ENCODE measurements at places on chromosomes 12 and 14.
A peak's percentile ranks its signal among the peaks of the same experiment; 100 is the strongest.

DNA sequence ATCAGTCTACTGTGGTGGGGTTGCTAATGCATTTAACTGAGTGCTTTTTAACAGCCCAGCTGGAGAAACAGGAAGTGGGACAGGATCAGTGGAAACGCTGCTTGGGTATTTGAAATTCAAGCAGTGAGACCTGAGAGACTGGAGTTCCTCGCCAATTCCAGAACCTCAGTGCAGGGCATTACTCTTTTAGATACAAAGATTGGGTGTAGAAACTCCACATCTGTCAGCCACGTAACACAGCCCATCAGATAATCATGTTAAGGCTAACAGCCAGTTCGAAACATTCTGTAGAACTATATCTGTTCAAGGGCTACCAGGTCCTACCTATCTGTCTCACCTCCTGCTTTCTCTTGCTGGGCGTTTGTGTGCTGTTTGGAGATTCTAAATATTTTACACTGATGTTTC lies 45.5 kb downstream of the RAD52 start:
- DNase-seq: peak; percentile 83

DNA sequence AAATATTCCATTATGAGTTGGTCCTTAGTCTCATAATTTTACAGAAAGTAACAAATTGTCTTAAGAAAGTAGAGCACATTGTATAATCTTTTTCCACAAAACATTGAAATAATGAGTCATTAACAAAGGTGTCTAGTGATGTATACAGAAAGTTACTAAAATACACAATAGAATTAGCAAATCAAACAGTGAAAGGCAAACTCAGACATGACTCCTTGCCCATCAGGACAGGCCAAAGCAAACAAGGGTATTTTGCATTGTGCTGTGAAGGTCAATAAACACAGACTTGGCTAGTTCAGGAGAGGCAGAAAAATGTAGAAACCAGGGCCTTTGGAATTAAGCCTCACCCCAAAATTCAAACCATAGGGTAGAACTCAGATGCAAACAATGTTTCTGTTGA lies 37.3 kb downstream of the SIX4 start:
- no peak for DNase-seq

DNA sequence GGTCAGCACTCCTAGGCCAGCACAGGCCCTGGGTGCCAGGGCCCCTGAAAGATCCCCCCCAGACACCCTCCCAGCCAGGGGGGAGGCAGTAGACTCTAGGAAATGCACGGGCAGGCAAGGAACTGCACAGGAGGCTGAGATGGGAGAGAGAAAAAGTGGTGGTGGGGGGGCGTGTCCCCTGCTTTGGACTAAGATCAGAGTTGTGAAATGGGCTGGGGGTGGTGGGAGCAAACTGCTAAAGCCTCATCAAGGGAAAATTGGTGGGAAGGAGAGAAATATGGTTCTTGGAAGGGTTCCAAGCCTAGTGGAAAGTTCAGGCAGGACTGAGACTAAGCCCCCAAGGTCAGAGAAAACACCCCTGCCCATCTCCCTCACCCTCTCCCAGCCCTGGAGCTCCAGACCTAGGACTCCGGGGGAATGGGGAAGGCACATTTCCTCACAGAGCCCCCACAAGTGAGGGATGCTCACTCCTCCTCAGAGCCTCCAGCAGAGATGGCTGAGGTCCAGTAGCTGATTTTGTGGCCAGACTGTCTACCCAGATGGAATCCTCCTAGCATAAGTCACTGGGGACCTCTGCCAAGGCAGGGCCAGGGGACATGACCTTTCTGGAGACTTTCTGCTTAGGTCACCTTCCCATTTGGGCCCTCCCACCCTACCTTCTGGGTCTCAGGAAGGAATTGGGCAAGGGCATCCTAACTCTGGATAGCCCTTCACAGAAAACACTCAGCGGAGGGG lies 29.8 kb downstream of the FIGNL2 start:
- no peak for DNase-seq

- no peak for DNase-seq
Measured at GRCh38 chr12:1277905-1278304, 286.9 kb downstream of the ERC1 start.

GRCh38 chr12:10926269-10926668 lies 2.8 kb upstream of the PRH2 start:
- no peak for DNase-seq

- no peak for DNase-seq
Measured at GRCh38 chr12:12610711-12611110, 965 bp upstream of the CREBL2 start.

DNA sequence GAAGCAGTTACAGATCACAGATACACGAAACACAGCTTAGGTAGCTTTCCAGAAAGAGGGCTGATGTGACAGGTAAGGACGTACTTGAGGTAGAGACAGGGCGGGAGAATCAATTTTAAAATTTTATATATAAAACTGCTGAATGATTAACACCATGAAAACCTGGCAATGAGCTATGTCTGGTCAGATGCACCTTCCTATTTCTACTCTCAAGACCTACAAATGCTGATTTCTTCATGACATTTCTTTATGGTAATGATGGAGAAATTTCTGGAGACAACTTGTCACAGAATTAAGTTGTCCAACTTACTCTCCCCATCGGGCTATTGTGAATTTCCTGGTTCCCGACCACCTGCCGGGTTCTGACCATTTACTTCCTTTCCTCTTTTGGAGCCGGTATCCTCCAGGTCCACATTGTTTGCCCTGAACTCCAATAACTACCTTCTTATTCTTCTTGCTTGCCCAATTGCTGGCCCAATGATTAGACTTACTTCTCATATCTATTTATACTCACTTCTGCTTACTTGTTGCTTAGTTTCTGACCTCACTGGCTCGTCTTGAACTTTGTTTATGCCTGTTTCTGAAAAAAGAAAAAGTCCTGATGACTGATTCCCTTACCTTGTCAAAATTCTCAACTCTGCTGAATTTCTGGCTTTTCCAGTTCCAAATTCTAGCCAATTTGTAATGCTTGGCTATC lies 12.8 kb upstream of the ATP2B1 start:
- no peak for DNase-seq

- DNase-seq: no peak
Measured at GRCh38 chr12:121741743-121742142, 29.2 kb downstream of the TMEM120B start.

GRCh38 chr12:18217966-18218365 lies 43.4 kb upstream of the PIK3C2G start:
- no peak for DNase-seq

DNA sequence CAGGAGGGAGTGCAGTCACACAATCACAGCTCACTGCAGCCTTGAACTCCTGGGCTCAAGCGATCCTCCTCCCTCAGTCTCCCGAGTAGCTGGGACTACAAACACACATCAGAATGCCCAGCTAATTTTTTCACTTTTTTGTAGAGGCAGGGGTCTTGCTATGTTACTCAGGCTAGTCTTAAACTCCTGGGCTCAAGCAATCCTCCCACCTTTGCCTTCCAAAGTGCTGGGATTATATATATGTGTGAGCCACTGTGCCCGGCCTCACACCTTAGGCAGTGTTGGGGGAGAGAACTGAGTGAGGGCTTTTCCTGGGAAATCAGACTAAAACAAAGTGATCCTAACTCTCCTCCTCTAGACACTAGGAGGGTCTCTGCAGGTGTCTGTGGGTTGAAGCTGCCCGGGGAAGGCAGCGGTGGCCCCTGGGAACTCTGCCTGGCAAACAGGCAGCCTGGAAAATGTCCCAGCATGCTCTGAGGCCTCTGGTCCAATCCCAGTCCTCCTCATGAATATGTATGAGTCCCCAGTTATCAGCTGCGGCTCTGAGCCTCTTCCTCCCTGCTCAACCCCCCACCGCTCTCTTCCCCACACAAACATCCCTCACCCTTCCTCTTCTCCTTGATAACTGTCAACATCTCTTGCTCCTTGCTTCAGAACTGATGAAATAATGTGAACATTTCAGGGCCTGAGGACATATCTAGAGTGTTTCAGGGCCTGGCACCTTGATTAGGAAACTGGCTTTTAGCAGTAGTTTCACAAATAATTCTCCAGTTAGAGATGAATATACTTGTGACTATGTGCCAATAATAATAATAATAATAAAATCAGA lies 7.9 kb upstream of the NAA25 start:
- peak; percentile 95 for DNase-seq

- no peak for DNase-seq
Measured at GRCh38 chr12:6167327-6168280, 32.6 kb upstream of the CD9 start.

DNA sequence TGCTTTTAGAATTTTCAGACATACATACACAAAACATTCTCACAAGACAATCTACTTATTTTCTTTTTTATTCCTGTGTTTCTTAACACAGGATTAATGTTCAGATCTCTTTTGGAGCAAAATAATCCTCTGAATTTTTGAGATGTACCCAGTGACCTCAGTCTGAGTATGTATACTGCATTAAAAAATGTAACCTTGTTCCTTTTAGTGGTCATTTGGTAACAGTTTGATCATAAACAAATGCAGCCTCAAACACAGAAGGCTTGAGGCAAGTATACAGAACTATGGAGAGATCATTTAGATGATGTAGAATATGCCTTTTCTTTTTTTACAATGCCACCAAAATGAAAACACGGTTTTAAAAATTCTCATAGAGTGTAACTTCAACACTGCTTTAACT lies 9.7 kb downstream of the HIF1A start:
- DNase-seq: no peak

- peak; percentile 93 for DNase-seq
Measured at GRCh38 chr12:61781021-61781581, 479.1 kb upstream of the USP15 start.

DNA sequence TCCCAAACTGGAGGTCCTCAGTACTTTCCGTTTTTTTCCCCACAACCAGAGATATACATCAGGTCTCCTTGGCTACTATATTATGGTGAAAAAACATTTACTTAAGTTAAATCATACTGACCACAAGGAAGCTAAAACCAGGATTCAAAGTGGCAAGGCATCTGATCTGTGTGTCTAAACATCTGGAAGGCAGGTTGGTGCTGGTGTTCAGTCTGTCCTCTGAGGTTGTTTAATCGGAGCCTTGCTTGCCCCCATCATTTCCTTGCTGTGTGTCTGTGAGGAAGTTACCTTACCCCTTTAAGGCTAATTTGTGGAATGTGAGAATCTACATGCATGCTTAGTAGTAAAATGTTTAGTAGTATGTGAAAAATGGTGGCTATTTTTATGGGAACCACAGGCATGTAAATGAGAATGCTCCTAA lies 75.6 kb downstream of the GALNT4 start:
- DNase-seq: no peak

DNA sequence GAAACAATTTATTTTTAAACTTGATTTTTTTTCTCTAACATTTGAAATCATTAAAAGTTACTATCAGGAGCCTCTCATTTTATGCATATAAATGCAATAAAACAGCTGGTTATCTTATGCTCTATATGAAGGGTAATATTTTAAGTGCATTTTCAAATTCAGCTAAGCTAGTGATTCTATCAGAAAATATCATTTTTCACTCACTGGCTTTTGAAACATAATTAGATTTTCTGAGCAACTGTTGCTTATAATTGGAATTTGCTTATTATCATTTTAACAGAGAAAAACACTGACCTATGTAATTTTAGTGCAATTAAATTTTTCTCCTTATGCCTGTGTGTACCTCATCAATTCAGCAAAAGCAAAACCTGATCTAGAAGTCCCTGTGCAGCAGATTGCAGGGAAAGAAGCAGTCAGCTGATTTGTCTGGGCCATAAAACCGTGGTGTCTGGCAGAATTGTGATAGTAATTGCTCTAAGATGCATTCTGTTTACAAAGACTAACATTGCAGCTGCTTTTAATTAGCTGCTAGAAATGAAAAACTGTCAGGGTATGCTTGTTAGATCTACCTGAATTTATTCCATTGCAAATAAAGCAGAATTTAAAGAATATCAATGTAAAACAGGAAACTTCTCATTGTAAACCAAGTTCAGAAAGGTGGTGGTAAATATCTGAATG lies 75.0 kb downstream of the BICD1 start:
- no peak for DNase-seq

GRCh38 chr14:60204843-60205774 lies 39.9 kb upstream of the DHRS7 start:
- no peak for DNase-seq

- peak; percentile 46 for DNase-seq
Measured at GRCh38 chr12:25241167-25242020, 9.3 kb downstream of the KRAS start.

DNA sequence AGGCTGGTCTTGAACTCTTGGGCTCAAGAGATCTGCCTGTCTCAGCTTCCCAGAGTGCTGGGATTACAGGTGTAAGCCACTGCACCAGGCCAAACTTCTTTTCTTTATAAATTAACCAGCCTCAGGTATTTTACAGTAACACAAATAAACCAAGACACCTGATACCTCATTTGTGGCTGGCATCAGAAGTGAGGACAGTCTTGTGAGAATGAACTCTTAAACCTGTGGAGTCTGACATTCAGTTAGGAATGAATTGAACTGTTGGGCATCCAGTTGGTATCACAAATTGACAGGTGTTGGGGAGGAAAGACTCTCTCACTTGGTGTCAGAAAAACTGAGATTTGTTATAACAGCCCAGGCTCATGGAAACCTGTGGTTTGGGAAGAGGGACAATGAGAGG lies 120.5 kb downstream of the DENND5B start:
- DNase-seq: no peak

DNA sequence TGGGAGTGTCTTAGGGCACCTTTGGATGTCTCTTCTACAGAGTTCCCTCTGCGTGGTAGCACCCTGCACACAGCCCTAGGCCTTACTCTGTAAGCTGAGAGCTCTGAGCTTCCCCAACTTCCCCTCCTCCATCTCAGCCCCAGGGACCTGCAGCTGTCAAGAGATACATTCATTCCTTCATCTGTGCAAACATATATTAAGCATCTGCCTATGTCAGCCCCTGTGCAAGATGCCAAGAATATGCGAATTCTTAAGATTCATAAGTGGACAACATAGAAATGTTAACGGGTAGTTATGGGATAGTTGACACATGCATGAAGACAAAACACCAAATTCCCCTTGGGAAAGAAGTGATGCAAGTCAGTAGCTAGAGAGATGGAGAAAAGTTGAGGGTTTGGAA lies 190.8 kb downstream of the SLC41A2 start:
- no peak for DNase-seq

DNA sequence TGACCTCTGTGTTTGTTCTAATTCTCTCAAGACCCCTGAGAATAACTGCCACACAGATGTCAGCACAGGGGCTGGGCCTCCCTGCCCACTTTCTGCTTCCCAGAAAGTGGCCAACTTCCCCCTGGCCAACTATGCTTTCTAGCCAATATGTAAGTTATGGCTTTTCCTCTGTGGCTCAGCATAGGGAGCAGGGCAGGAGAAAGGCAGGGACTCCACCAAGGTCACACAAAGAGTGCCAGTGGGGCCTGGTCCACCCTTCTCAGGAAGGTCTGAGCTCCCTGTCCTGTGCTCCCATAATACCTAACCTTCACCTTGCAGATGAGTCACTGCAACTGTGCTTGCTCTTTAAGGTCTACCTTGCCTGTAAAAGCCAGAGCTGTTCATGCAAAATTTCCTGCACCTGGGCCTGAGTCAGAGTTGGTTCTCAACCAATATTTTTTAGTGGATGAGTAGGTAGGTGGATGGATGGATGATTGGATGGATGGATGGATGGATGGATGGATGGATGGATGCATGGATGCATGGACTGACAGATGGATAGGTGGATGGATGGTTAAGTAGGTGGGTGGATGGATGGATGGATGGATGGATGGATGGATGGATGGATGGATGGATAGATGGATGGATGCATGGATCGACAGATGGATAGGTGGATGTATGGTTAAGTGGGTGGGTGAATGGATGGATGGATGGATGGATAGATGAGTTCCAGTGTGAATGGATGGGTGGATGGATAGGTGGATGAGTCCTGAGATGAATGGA lies 64.2 kb downstream of the DIO3 start:
- DNase-seq: no peak

All from mesendoderm (in vitro differentiated cells).